ENCODE measurements at places on chromosomes 4 and X. TPM values are rescaled to one million over a fixed set of nuclear protein-coding genes. Genes with fewer than 3 reads are reported as not detected.

TMEM192 gene
- total RNA-seq, result 5.3 TPM

PCDH10 gene
- 0.83 TPM for total RNA-seq

PABPC5 gene
- 2.9 TPM for total RNA-seq

FGF2 gene
- 30.8 TPM for total RNA-seq

SPP1 gene
- 0.29 TPM for total RNA-seq

PRKG2 gene
- 23.3 TPM for total RNA-seq
